Activated naive CD4-positive, alpha-beta T cell treated with anti-CD3 and anti-CD28 coated beads, Interleukin-2, amount 50 U/mL, for 16 hours (primary cell): ENCODE measurements at places on chromosomes 7 and 10.

- DNase-seq = no peak
These were observed 1.2 kb downstream of the IGFBP1 start for GRCh38 chr7:45889367-45890067.

DNA sequence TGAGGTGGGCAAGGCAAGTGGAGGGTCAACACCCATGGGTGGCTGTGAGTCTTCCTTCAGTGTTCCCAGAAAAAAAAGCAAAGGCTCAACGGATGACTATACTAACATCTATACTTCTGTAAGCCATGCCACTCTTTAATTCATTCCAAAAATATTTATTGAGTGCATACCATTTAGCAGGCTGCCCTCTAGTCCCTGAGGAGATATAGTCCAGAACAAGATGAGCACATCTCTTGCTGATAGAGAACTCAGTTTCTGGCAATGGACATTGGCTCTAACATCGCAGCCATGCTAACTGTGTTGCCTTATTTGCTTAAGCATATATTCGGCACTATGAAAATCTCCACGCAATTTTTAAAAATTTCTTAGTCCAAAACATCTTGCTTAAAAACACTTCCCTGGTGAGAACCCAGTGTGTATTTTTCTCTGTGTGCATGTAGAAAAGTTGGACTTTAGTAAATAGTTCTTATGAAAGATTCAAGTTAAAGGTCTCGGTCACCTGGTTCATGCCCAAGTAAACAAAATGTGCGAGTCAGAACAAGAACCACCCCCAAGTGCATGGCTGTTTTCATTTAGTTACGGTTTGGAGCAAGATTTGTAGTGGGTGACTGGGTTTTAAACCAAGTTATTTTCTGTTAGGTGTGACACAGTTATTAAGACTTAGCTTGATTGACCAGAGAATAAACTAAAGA lies 69.8 kb downstream of the MET start:
- no peak for DNase-seq

DNA sequence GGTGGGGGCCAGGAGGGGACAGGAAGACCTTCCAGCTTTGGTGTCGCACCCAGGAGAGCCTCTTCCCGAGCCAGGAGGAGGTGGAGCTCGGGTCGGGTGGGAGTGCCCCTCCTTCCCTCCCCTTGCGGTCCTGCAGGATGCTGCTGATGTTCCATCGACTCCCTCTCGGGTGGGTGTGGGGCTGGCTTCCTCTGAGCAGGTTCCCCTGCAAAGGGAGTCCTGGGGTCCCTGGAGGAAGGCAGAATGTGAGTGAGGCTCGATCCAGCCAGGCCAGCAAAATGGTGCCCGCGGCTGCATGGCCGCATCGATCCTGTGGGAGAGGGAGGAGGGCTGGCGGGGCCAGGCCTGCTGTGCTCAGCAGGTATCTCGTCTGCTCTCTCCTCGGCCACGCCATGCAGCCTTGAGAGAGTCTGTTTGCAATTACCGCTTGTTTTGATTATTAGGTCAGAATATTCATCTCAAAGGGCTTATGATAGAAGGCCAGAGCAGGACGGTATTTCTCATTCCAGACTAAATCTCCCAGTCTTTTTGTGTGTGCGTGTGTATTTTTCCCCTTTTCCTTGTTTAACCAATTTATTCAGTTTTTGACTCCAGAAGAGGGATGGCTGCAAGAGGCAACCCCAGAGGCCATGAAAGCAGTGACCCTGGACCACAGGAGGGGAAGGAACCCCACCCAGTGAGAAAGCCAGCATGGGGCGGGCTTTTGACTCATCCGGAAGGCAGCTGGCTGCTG lies 137.3 kb upstream of the ZMIZ1 start:
- DNase-seq = no peak

DNA sequence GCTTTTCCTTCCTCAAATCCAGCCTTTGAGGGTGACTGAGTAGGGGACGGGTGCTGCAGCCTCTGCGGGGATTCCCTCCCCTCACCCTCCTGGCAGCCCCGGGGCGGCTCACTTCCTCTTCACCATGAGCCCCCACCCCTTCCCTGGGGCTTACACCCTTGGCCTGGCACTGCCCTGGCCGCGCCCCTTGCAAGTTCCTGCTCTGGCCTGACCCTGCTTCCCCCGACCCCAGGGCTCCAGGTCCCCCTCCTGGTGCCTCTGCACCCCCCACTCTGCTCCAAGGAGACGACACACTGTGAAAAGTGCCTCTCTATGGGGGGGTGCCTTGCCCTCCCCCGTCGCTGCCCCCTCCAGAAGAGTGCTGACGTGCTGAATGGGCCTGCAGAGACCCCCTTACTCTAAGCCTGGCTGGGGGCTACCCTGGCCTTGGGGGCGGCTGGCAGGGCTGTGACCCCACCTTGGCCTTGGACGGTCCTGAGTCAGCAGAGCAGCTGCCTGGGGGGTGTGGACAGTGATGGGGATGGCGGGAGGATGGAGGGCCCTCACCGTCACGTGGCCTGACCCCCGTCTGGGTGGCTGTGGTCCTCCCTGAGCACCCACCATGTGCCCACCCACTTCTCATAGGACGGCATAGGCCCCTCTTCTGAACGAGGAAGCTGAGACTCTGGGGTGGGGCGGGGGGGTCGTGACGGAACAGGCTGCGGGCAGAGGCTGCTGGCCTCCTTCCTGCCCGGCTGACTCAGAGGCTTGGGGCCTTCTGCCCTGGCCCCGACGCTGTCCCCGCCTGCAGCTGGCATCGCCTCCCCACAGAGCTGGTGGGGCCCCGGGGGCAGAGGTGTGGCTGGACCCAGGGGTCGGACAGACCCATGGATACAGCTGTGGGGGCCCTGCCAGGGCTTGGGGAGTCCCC lies 9.8 kb downstream of the LFNG start:
- DNase-seq = peak; percentile 26

DNA sequence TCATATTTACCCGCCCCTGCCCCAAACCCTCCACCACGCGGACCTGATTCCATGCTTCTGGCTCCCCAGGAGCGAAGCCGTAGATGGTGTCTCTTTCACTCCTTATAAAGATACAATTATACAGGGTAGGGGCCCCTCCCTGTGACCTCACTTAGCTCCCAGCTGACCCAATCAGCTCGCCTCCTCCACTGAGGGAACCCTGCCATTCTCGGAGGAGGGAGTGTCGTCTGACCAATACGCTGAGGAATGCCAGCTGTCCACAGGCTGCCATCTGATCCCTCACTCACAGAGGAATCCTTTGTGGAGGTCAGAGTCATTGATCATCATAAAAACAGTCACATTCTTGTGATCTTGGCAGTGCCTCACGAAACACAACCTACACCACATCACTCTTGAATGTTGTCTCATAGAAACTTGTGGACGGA lies 67.5 kb upstream of the INSIG1 start:
- no peak for DNase-seq

- DNase-seq = peak; percentile 76
These were observed 760 bp downstream of the CBX3 start for GRCh38 chr7:26202019-26202990.

GRCh38 chr7:21962677-21963076 lies 17.0 kb upstream of the CDCA7L start:
- DNase-seq = no peak

- no peak for DNase-seq
These were observed 77.6 kb downstream of the ETV1 start for GRCh38 chr7:13911909-13912308.

- DNase-seq = no peak
These were observed 14.5 kb downstream of the LIMK1 start for GRCh38 chr7:74097937-74098614.

- no peak for DNase-seq
These were observed 5.4 kb downstream of the AGFG2 start for GRCh38 chr7:100544386-100544785.

- no peak for DNase-seq
These were observed 28.4 kb downstream of the MKI67 start for GRCh38 chr10:128097783-128098182.
